ENCODE measurements at places on chromosomes 2 and 18.

- no peak for DNase-seq
These were observed 1793.4 kb downstream of the SUCLG1 start for GRCh38 chr2:82665691-82666090.

DNA sequence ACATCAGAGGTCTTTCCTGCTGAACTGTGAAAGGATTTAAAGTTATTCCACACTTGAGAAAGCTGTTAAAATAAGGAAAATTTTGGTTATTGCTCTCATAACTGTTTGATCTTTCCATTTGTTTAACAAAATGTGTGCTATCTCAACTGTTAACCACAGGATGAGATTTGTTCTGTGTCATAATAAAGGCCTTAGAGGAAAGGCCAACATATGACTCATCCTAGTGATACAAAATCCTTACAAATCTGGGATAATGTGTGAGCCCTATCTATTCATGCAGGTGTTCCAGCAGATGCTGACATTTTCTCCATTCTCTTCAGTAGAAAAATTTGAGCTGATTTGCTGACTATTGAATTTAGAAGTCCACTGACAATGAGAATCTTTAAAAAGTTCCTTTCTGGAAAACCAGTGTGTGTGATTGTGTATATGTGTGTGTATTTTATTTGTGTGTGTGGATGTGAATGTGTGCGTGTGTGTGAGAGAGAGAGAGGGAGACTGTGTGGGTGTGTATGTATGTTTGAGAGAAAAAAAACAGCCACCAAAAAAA, 1111.9 kb upstream of the GYPC start:
- DNase-seq = no peak

- no peak for DNase-seq
These were observed 81.0 kb downstream of the NDUFA10 start for GRCh38 chr2:239943991-239944631.

- DNase-seq = no peak
These were observed 3.6 kb upstream of the SH2D6 start for GRCh38 chr2:85414761-85415553.

- no peak for DNase-seq
These were observed 100.7 kb upstream of the FOSL2 start for GRCh38 chr2:28291811-28292440.

- no peak for DNase-seq
These were observed 9.6 kb downstream of the CACNB4 start for GRCh38 chr2:152089238-152089637.

GRCh38 chr2:150485114-150485870, 2.2 kb downstream of the RND3 start:
- no peak for DNase-seq
